ENCODE measurements at places on chromosomes 2 and 18.
A peak's percentile ranks its signal among the peaks of the same experiment; 100 is the strongest.

DNA sequence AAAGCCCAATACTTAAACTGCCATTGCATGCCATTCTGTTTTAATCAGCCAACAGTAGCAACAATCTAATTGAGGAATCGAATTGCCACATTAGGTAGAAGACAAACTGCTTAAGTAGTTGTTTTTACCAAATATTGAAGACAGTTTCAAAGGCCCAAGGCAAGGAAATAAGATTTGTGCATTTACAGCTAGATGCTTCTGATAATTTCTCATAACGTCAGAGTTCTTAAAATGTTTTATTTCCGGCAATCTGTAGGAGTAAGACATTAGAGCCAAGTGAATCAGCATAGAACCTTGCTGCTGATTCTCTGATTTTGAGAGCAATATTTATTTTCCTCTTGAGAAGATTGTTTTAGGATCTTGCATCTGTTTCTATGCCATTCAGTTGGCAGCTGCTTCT is 174.3 kb downstream of the RBM43 start:
- no peak overlapping the region for H3K4me3 ChIP-seq
- DNase-seq = no peak
- H3K36me3 ChIP-seq = no peaks in the 10 kb centered on the region
- no peaks in the 10 kb centered on the region for H3K4me1 ChIP-seq
- no peaks in the 10 kb centered on the region for H3K27me3 ChIP-seq
- H3K27ac ChIP-seq = no peak overlapping the region

DNA sequence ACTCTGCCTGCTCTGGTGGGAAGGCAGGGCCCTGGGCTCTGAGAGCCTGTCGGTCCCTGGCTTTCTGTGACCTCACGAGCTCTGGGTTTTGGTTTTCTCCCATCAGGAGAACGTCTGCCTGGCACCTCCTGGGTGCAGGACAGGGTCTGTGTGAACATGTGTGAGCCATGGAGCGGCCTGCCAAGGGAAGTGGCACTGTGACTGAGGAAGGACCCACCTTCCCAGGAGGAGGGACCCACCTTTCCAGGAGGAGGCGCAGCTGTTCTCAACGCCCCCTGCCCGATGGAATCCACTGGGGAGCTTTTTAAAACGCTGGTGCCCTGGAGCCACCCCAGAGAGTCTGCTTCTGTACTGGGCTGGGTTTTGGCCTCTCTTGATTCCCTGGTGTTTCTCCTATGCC is 168.7 kb downstream of the GLI2 start:
- no peak for DNase-seq
- no peaks in the 10 kb centered on the region for H3K36me3 ChIP-seq
- H3K27me3 ChIP-seq = no peaks in the 10 kb centered on the region
- no peak overlapping the region for H3K4me3 ChIP-seq
- H3K27ac ChIP-seq = no peak overlapping the region
- no peaks in the 10 kb centered on the region for H3K4me1 ChIP-seq

DNA sequence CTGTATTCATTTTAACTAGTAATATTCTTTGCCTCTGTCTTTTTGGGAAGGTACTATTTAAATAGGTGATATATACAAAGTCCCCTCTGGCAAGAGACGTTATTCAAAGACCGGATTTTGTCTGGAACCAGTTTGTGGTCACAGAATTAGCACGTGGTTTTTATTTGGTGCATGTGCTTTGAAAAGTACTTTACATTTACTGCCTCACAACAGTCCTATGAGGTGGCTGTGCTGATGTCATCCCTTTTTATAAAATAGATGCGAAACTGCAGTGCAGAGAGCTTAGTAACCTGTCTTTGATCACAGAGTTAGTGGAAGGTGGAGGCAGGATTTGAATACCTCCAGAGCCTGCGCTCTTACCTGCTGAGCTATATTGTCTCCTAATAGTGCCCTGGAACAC is 4.0 kb downstream of the LPIN1 start:
- DNase-seq = no peak
- H3K36me3 ChIP-seq = no peaks in the 10 kb centered on the region
- peaks cover 50% of the 10 kb centered on the region for H3K4me1 ChIP-seq
- no peak overlapping the region for H3K4me3 ChIP-seq
- no peak overlapping the region for H3K27ac ChIP-seq

DNA sequence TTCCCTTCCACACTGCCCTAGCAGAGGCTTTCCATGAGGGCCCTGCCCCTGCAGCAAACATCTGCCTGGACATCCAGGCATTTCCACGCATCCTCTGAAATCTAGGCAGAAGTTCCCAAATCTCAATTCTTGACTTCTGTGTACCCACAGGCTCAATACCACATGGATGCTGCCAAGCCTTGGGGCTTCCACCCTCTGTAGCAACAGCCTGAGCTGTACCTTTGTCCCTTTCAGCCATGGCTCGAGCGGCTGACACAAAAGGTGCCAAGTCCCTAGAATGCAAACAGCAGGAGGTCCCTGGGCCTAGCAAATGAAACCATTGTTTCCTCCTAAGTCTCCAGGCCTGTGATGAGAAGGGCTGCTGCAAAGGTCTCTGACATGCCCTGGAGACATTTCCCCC is 744.5 kb upstream of the LINC00305 start:
- DNase-seq = no peak
- H3K27ac ChIP-seq = no peak overlapping the region
- no peak overlapping the region for H3K4me3 ChIP-seq
- H3K27me3 ChIP-seq = no peaks in the 10 kb centered on the region
- no peaks in the 10 kb centered on the region for H3K4me1 ChIP-seq

- H3K27ac ChIP-seq = no peak overlapping the region
- H3K36me3 ChIP-seq = no peaks in the 10 kb centered on the region
- DNase-seq = peak; percentile 36
These were observed 284.1 kb downstream of the TRIB2 start for GRCh38 chr2:13000664-13001363.

DNA sequence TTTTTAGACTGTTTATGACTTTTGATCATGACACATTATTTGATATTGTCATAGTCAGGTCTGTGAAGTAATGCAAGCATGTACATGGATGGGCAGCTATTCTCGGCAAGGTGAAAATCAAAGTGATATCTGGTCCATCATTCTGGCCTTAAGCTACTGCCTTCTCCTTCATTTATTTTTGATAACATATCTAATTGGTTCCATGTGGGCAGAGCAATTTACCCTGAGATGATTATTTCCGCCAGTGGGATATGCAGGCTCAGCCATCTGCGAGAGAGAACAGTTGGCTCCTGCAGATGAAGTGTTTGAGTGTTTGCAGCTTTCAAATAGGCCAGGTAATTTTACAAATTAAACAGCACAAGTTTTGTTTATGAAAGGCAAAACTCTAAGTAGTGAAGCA is 116.4 kb downstream of the LYPD6 start:
- DNase-seq = no peak
- no peaks in the 10 kb centered on the region for H3K36me3 ChIP-seq
- H3K4me3 ChIP-seq = no peak overlapping the region
- H3K4me1 ChIP-seq = no peaks in the 10 kb centered on the region
- H3K27me3 ChIP-seq = no peaks in the 10 kb centered on the region

Measured in body of pancreas (tissue), 4 donors.